Stimulated activated naive CD4-positive, alpha-beta T cell (primary cell): ENCODE measurements at places on chromosomes 12 and 14.

- no peak for DNase-seq
These were observed 11.1 kb upstream of the PIP4K2C start for GRCh38 chr12:57579677-57580465.

- DNase-seq = no peak
These were observed 240.4 kb upstream of the DCN start for GRCh38 chr12:91422811-91423692.

DNA sequence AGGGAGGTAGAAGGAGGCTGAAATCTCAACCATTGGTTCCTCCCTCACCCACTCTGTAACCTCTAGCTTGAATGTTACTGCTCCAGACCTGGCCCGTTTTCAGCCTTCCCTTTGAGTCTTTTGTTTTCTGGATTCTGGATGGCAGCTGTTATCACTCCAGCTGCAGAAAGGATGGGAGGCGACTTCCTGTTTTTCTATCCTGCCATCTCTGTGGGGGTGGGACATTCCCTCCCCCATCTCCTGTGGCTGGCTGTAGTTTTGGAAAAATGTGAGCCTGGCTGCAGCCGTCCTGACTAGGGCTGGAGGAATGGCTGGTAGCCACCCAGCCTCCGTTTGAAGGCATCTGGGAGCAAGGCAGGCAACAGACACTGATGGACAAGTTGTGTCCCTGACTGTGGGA is 2.9 kb upstream of the PPFIBP1 start:
- DNase-seq = no peak

DNA sequence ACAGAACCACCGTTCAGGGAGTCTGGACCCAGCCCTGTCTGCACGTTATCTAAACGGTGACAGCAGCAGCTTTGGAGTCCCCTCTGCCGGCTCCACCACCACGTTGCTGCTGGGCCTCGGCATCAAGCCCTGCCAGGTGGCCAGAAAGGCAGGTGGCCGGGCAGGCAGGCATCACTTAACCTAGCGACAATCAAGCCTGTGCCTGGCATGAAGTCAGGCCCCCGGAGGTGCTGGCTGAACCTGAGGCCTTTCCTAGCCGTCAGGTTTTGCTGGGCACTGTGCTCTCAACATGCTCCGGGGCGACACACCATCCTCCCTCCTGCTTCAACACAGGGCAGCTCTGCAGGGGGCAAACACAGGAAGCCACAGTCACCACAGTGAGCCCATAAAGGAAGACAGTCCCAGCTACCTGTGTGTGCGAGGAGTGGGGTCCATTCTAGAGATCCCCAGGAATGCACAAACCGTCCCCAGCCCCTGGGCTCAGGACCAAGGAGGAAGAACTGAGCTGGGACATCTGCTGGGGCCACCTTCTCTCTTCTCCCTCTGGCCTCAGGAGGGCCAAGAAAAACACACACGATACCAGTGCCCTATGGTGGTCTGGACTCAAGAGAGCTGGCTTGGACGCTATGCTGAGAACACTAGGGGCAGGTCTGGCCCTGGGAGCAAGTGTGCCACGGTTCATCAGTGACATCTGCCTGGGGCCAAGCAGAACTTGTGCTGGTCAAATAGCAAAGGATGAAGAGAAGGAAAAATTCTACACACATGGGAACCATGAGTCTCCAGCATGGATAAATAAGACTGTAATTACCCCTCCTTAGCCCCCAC is 44.7 kb downstream of the CCDC88C start:
- DNase-seq = peak; percentile 43

GRCh38 chr14:33401311-33401710 is 462.6 kb downstream of the NPAS3 start:
- DNase-seq = no peak

DNA sequence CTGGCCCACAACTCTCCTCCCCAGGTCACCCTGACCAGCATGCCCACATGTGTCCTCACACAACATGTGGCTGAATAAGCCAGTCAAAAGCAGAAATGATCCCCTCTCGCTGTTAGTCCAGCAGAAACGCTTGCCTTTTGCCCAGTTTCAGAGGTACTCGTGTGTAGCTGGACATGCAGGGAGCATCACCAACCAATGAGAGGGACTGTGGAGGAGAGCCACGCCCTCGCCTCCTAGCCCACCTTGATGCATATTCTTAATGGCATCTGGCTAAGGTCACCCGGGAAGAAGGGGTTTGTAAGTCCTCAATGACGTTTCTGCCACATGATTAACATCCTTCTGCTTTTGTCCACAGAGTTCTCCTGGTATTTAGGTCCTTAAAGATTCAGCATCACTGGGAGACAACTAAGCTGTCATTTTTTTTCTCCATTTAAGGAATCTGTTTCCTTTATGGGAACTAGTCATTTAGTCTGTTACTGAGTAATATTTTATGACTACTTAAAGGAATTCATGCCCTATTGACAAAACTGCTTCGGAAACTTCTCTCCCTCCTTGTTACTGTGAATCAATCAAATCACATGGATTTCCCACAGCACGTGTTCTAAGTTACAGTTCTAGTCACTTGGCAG is 134.0 kb downstream of the GCH1 start:
- no peak for DNase-seq

- DNase-seq = no peak
These were observed 66.3 kb upstream of the CEP83 start for GRCh38 chr12:94525951-94526350.

- no peak for DNase-seq
These were observed 29.2 kb downstream of the PRKD1 start for GRCh38 chr14:29898470-29898869.

- no peak for DNase-seq
These were observed 184.7 kb downstream of the SRGAP1 start for GRCh38 chr12:64029013-64029857.

GRCh38 chr12:89427508-89428156 is 75.3 kb upstream of the DUSP6 start:
- DNase-seq = no peak

DNA sequence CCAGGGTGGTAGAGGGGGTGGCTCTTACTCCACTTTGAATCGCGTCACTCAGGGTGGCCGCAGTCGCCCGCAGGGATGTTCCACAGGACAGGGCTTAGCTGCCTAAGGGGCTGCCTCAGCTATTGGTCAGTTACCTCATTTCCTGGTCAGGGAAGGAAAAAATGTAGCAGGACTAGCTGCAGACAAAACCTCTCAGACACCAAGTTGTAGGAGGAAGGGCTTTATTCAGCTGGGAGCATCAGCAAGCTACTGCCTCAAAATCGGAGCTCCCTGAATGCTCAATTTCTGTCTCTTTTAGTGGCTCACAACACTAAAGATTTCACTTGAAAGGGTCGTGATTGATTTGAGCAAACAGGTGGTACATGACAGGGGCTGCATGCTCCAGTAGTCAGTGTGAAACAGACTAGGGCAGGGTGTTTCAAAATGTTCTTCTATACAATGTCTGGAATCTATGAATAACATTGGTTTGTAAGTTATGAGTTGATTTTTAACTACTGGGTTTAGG is 6.4 kb upstream of the CLEC6A start:
- no peak for DNase-seq

DNA sequence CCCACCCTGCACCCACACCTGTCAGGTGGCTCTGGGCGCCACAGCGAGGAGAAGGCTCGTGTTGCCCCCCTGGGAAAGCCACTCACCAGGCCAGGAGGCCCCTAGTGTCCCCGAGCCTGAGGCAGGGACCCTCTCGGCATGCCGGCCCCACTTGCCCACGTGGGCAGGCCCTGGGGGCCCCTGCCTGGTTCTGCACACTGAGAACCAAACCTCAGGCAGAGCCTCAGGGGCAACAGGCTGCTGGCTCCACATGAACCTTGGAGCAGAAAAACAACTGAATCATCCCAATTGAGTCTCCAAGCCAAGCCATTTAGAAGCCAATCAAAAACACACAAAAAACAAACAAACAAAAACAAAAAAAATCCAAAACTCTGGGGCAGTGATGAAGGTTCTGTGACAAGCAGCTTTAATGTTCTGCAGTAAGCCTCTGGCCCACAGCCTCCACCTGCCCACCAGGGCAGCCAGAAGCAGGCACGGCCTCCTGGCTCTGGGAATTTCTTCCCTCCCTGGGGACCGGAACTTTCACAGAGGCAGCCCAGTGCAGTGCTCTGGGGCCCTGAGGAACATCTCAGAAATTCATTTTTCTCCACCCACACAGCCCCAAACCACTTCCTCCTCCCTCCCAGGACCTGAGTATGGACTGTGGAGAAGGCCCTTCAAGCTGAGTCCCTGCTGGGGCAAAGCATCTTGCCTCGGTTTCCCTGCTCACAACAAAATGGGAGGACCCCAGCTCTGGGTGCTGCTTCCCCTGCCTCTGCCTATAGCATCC is 90.2 kb downstream of the CHGA start:
- no peak for DNase-seq

- DNase-seq = no peak
These were observed 69.5 kb upstream of the FOXN3 start for GRCh38 chr14:89486505-89486904.

GRCh38 chr12:117685110-117685926 is 283.5 kb downstream of the KSR2 start:
- no peak for DNase-seq

DNA sequence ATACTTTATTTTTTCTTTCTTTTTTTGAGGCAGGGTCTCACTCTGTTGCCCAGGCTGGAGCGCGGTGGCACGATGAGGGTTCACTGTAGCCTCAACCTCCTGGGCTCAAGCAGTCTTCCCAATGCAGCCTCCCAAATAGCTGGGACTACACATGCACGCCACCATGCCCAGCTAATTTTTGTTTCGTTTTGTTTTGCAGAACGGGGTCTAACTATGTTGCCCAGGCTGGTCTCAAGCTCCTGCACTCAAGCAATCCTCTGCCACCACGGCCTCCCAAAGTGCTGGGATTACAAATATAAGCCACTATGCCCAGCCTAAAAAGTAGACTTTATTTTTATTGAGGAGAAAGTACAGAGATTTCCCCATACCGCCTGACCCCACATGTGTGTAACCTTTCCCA is 4.7 kb upstream of the MSI1 start:
- no peak for DNase-seq
